ENCODE measurements at places on chromosomes 6 and 20.

- DNase-seq: no peak
These were observed 33.0 kb upstream of the ME1 start for GRCh38 chr6:83463886-83464285.

DNA sequence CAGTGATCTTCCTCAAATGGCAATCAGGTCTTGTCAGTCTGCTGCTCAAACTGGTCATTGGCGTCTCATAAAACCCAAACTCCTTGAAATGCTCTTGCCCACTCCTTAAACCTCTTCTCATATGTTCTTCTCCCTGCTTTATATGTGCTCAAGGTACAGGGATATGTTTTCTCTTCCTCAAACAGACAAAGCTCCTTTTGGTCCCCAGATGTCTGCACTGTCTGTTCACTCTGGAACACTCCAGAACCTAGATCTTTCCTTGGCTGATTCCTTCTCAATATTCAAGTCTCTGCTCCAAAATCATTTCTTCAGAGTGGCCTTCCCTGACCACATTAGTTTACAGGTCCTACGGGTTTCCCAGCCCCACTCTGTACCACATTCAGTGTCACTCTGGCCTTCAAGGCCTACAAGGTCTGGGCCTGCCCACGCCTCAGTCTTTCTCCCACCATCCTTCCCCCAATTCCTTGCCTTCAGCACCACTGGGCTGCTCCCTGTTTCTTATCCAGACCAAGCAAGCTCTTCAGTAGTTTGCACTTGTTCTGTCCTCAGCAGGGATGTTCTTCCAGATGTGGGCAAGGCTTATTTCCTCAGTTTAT lies 9.0 kb downstream of the THEMIS start:
- DNase-seq: no peak

DNA sequence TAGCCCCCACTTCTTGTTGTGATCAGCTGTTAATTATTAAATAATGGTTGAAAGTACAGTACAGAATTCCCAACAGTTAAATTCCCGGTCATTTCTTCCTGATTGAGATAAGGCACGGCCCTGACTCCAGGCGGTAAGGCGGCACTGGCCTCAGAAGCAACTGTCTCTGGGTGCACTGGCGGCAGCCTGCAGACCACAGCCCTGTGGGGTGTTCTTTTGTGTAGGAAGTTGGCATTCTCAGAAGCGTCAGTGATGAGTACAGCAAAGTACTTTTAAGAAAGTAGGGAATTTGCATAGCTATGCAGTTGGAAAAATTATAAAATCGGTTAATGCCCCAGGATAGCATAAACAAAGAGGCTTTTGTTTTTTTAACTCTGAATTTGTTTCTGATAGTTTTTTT lies 50.5 kb downstream of the SAMD5 start:
- no peak for DNase-seq

DNA sequence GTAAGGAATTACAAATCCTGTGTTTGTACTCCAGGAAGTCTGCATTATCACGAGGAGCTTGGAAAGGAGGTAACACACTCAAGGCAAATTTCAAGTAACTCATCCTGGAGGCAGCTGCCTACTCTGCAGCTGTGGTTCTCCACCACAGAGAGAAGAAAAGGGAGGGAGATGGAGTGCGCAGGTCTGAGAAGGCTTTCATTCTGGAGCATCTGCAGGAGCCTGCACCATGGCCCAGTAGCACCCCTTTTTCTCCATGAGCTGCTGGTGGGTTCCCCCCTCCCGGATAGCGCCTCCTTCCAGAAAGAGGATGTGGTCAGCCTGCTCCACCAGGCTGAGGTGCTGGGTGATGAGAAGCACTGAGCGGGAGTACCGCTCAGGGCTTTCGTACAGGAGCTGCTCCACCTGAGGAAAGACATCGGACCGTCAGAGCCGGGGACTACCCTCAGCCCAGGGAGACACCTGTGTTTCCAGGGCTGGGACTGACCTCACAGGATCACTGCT lies 1.6 kb upstream of the PSMB8 start:
- DNase-seq: peak; percentile 75

DNA sequence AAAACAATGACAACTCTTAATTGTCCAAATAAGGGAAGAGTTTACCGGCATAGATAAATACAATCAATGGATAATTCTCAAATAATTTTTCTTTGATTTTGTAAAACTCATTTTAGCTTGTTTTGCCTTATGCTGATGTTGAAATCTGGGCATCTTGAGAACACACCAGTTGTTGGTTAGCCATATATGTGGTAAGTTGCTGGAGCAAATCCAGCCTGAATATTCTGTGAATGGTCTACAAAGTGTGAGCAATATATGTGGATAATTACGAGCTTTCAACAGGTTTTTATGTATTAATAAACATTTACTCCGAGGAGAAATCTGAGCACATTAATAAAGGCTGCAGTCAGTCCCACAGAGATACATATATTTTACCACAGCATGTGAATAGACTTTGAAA lies 423.6 kb downstream of the BCKDHB start:
- no peak for DNase-seq

- no peak for DNase-seq
These were observed 57.4 kb upstream of the TFAP2D start for GRCh38 chr6:50655848-50656453.

GRCh38 chr6:106546261-106546690 lies 83.0 kb downstream of the RTN4IP1 start:
- DNase-seq: no peak

DNA sequence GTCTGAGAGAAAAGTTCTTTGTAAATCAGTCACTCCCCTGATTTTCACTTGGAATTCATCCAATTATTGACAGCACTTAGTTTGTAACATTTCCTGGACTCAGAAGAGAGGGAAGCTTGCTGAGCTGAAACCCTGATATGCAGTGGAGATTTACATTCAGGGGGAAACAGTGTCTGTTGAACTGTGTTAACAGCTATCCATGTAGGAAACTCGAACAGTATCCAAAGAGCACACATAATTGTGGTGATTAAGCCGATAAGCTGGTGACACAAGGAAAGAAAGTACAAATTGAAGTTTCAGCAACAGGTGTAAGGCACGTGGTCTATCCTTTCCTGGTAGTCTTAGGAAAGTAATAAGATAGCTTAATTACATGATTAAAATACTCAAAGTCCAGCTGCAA lies 78.1 kb upstream of the FLRT3 start:
- no peak for DNase-seq

DNA sequence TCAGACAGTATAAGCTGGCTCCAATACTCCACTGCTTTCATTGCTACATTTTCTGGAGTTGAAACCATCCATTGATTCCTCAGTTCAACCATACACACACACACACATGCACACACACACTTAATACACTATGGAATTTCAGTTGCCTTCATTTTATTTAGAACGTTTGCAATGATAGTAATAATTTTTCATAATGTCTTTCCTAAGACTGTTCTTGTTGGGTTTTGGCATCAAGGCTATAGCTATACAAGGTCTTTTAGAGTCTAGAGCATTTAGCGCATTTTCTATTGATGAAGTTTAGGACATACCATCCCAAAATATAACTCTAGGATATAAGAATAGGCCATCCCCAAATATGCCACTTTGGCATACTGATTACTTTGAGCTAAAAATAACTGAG lies 15.5 kb upstream of the TPD52L1 start:
- no peak for DNase-seq

DNA sequence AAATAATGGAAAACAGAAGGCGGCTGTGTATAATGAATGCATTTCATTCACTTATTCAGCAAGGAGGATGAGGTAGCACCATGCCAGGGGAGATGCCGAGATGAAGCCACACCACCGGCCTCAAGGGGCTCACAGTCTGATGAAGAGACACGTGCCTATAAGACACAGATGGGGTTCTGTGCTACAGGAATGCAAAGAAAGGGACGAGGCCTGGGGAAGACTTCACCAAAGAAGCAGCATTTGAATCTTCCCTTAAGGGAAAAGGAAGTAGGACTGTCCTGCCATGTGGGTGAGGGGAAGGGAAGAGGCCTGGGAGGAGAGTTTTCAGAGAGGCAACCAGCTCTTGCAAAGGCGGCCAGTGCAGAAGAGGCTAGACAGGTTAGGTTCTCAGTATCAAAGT lies 98.9 kb downstream of the PSMG4 start:
- DNase-seq: no peak

GRCh38 chr6:3449750-3450305 lies 7.0 kb downstream of the SLC22A23 start:
- DNase-seq: no peak

DNA sequence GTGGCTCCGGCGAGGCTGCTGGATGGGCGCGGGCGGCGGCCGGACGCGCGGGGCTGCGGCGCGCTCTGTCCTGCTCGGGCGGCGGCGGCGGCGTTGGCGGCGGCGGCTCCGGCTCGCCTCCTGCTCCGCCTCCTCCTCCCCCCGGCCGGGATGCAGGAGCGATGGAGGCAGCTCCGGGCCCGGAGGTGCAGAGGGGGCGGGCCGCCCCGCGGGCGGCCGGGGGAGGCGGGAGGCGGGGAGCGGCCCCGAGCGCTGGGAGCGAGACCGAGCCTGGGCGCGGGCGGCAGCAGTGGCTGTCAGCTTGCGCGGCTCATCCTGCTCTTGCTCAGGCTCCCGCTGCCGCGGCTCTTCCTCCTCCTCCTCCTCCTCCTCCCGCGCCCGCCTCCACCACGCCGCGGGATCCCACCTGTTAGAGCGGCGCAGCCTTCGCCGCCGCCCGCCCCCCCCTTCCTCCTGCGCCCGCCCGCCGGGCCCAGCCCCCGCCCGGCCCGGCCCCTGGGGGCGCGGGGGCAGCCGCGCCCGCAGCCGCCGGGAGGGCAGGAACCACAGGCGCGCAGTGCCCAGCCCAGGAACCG lies at the start of gene NOL4L:
Gene NOL4L, minus strand, starts transcription at position 323 of the 575 bp plus-strand sequence. CDS start 443 bp downstream, outside the sequence.
- no peak for DNase-seq

DNA sequence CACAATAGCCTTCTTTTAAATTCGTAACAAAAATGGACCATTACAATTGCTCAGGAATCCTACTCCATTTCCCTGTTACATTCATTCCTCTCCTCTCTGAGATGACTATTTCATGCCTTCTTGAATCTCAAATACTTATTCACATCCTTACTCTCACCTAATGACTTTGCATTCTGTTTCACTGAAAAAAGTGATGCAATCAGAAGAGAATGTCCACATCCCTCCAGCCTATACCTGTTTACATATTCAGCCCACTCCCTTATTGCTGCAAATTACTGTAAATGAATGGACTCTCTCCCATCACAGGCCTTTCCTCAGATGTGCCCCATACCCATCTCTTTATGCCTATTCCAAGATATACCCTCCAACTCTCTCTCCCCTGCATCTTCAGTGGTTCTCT lies 8.6 kb downstream of the TAAR1 start:
- no peak for DNase-seq

DNA sequence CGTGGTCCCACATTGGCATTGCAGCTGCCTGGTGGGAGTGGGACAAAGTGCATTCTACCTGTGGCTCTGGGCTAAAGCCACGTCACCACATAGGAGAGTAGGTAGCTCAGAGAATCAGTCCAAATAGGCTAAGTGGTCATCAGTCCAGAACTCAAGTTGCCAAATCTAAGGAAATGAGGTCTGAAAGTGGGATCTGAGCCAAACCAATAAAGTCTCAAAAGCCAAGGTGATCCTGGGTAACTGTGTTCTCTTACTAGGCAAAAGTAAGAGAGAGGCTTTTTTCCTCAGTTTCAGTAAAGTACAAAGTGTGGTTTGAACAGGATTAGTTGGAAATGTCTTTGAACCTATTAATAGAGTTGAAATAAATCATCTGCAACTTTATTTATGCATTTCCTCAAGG lies 68.6 kb upstream of the CNKSR3 start:
- DNase-seq: no peak

- DNase-seq: no peak
These were observed 61.7 kb upstream of the PTGIS start for GRCh38 chr20:49629606-49630005.

DNA sequence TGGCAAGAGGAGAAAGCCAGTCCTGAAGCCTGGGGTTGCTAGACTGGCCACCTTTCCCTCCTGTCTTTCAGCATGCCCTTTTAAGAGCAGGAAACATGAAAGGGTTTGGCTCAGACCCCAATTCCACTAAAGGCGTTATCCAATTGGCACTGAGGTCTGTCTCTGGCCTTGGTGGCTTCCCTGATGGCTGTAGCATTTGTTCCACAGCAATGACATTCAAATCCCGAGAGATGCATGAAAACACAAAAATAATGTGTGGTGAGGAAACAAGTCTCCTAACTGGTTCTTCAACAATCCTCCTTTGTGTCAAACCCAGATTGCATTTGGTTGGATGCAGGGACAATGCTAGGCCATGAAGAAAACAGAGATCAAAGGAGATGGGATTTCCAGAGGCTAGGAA lies 56.5 kb upstream of the ADTRP start:
- no peak for DNase-seq

GRCh38 chr6:6583836-6584235 lies 4.7 kb upstream of the LY86 start:
- DNase-seq: peak; percentile 20

DNA sequence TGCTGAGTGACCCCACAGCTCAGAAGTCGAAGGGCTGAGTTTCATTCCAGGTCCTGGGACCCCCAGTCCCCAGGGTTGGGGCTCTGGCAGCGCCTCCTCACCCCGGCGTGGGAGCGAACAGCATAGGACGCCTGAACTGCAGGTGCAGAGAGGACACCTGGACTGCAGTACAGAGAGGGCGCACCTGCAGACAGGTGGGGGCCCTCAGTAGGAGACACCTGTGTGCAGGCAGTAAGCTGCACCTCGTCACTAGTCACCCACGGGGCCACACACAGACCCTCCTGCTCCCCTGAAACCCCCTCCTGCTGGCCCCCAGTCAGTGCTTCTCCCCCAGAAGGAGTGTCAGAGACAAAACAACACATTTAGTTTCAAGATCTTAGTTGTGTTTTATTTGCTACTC lies 8.6 kb upstream of the NKAIN4 start:
- no peak for DNase-seq

GRCh38 chr6:17096096-17096495 lies 5.8 kb upstream of the STMND1 start:
- DNase-seq: no peak

GRCh38 chr6:6730831-6731230 lies 142.3 kb downstream of the LY86 start:
- DNase-seq: no peak

- DNase-seq: no peak
These were observed 969.9 kb upstream of the EPHA7 start for GRCh38 chr6:94389218-94389617.

DNA sequence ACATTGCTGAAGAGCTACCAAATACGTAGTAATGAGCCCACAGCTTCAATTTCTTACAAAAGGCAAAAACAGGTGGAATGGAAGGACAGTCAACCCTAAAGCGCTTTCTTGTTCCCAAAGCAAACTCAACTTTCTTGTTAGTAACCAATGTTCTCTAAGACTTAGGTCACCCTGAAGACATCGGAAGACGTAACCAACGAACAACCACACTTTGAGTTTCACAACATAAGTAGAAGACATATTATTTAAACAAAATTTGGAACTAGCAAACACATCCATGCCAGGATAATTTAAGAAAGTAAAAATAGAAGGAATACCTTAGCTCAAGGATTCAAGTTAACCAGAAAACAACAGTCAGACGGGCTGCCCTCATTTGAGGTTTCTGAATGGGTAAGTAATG lies 51.0 kb downstream of the CNKSR3 start:
- no peak for DNase-seq

GRCh38 chr6:156735751-156736150 lies 41.4 kb upstream of the ARID1B start:
- DNase-seq: no peak

Data from CD4-positive, alpha-beta T cell treated with Interferon alpha-2 for 1 hour (primary cell).